ENCODE measurements at places on chromosomes 5 and 9.
A peak's percentile ranks its signal among the peaks of the same experiment; 100 is the strongest.

DNA sequence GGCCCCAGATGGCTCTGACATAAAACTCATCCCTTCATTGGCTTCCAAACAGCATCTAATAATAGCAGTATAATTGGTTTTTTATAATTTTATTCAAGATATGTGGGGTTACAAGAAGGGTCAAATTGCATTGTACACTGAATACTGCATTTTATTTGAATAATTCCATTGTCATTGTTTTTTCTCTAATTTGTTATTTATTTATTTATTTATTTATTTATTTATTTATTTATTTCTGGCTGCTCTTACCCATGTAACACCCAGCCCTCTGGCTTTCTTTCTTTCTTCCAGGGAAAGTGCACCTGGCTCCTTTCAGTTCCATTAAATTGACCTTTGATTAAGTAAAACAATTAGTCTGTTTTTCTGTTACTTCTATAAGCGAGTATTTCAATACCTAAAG lies 210.1 kb downstream of the CDH9 start:
- no peak for DNase-seq

- DNase-seq: peak; percentile 66
Measured at GRCh38 chr5:180026320-180026719, 45.2 kb downstream of the RNF130 start.

- peak; percentile 12 for DNase-seq
Measured at GRCh38 chr5:121870489-121870888, 18.8 kb downstream of the FTMT start.

GRCh38 chr9:88746743-88747398 lies 211.9 kb downstream of the NXNL2 start:
- no peak for DNase-seq

DNA sequence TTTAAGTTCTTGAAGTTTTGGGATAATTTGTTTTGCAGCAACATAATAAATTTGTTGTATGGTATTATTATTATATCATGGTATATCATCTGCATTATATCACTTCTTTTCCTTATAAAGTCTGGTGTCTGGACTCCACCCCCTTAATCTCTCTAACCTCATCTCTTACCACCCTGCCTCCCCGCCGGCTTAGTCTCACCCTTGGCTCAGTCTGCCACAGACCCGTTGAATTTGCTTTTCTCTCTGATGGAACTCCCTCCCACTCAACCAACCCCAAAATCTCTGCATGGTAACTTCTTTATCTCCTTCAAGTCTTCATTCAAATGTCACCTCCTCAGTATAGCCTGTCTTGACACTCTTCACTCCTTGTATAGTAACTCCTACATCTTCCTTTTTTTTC lies 29.6 kb upstream of the MATR3 start:
- no peak for DNase-seq

GRCh38 chr9:129675620-129676019 lies 10.2 kb downstream of the PRRX2 start:
- no peak for DNase-seq

- DNase-seq: peak; percentile 91
Measured at GRCh38 chr5:93425096-93425495, 155.9 kb downstream of the NR2F1-AS1 start.

- DNase-seq: no peak
Measured at GRCh38 chr9:83247732-83248131, 184.8 kb upstream of the RASEF start.

GRCh38 chr5:109953761-109954160 lies 264.0 kb downstream of the MAN2A1 start:
- DNase-seq: no peak

GRCh38 chr9:95762322-95762721 lies 113.2 kb upstream of the ERCC6L2 start:
- no peak for DNase-seq

GRCh38 chr9:98379572-98379971 lies 124.1 kb upstream of the TBC1D2 start:
- no peak for DNase-seq

DNA sequence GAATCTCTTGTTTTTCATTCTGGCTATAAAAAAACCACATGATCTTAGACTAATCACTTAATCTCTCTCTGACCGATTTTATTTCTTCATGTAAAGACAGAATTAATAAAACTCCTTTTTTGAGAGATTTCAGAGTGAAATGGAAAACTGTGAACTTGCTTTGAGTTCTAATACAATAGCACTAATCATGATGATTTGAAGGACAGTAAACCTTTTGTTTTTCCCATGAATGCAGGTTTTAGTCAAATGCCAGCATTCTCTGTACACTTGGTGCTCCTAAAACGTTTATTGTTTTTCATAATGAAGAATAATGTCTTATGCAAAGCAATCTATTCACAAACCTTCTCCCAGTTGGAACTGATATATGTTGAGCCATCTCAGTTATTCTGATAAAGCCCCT lies 86.8 kb downstream of the SLC24A2 start:
- no peak for DNase-seq

GRCh38 chr9:134420974-134421432 lies 94.7 kb downstream of the RXRA start:
- no peak for DNase-seq

GRCh38 chr5:170186856-170187255 lies 45.9 kb upstream of the C5orf58 start:
- no peak for DNase-seq

DNA sequence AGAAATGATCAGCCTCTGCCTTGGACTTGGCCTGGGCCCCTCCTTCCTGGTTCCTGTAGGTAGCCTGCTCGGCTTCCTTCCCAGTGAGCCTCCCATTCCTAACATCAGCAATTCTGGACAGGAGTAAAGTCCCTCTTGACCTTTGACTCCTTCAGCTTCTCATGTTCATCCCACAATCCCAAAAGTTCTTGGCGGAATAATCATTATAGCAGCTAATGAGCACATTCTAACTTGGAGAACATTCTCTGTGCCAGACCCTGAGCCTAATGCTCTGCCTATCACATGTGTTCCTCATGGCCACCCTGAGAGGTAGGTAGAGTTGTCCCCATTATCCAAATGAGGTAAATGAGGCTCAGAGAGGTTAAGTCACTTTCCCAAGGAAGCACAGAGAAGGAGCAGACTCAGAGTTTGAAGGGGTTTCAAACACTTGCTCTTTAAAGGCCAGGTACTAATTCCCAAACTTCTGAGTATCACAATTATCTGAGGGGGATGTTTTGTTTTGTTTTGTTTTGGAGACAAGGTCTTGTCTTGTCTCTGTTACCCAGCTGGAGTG lies 21.2 kb downstream of the SWI5 start:
- DNase-seq: no peak

GRCh38 chr9:133727876-133728441 lies 10.2 kb downstream of the SARDH start:
- DNase-seq: no peak

DNA sequence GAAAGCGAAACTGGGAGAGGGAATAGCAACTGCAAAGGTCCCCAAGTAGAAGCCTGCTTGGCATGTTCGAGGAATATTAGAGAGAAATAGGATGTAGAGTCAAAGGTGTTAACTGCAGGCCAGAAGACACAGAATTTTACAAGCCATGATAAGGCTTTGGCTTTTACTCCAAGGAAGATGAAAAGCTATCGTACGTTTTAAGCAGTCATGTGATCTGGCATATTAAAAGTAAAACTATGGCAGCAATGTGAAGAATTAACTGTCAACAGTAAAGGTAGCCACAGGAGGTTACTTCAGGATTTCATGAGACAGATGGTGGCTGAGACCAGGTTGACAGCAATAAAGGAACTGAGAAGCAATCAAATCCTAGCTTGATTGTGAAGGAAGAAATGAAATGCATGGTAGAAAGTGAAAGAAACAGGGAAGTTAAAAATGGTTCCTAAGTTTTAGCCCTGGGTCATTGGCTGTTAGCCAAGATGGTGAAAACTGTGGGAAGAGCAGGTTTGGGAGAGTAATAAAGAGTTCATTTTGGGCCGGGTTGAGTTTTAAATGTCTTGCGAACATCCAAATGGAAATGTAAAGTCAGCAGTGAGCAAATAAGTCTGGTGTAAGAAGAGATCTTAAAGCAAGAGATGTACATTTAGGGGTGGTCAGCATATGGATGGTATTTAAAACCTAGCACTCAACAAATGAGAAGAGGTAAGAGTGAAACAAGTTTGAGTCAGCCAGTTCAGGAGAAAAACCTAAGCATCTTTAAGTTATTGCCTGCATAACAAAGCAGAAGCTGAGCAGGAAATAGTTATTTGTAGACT lies 20.3 kb upstream of the TTC33 start:
- DNase-seq: no peak

- no peak for DNase-seq
Measured at GRCh38 chr9:72533322-72533721, 11.9 kb downstream of the TMC1 start.

GRCh38 chr5:80804332-80804731 lies 149.5 kb upstream of the DHFR start:
- no peak for DNase-seq

- no peak for DNase-seq
Measured at GRCh38 chr5:93245226-93245625, 335.8 kb downstream of the NR2F1-AS1 start.

- peak; percentile 65 for DNase-seq
Measured at GRCh38 chr5:78758169-78758839, 109.7 kb upstream of the LHFPL2 start.

- no peak for DNase-seq
Measured at GRCh38 chr9:114433086-114433485, 45.3 kb upstream of the AKNA start.

GRCh38 chr5:154676508-154676907 lies 78.7 kb upstream of the LARP1 start:
- DNase-seq: no peak

DNA sequence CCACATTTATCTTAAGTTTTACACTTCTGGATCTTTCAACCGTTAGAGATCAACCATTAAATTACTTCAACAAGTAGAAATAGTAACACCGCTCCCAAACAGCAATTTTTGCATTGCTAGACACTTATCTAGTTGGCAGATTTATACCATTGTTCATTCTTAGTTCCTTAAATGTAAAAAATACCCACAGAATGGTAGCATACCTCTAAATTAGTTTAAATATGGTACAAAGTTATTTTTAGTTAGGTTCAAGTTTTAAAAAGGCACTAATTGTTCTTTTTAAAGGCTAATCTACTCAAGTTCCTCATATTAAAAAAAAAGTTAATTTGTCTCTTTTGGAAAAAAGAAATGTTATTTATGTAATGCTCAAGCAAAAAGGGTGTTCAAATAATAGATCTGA lies 8.1 kb downstream of the PFDN1 start:
- no peak for DNase-seq

- DNase-seq: no peak
Measured at GRCh38 chr9:19229595-19230354, 718 bp upstream of the DENND4C start.

DNA sequence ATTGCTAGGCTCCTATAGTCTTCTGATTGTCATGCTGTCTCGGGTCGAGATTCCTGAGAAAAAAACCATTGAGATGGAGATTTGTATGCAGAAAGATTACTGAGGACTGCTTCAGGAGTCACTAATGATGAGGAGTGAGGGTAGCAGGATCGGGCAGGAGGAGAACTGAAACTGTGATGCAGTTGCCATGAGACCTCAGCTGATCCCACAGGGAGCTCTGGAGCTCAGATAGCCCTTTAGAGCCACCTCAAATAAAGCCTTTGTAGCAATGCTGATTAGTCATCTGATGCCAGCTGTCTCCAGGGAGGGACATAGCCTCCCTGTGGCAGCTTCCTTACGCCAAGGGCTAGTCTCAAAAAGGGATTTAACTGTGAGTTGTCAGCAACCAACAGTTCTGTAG lies 256.9 kb downstream of the DMAC1 start:
- DNase-seq: no peak

- peak; percentile 10 for DNase-seq
Measured at GRCh38 chr5:106862450-106863193, 808.1 kb downstream of the EFNA5 start.

DNA sequence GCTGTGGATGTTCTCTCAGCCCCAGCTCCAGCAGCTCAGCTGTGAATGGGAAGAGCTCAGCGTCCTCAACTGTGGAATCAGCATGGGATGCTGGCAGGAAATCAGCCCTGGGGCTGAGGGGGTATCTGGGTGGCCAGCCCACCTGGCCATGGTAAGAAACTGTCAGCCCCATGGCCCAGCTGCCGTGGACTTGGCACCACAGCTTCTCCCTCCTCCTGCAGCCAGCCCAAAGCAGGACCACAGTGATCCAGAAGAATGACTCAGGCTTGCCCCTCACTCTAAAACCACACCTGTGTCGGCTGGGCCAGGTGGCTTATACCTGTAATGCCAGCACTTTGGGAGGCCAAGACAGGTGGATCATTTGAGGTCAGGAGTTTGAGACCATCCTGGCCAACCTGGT lies 48.0 kb downstream of the SAR1B start:
- DNase-seq: no peak

- DNase-seq: no peak
Measured at GRCh38 chr9:82882748-82883147, 180.2 kb downstream of the RASEF start.

DNA sequence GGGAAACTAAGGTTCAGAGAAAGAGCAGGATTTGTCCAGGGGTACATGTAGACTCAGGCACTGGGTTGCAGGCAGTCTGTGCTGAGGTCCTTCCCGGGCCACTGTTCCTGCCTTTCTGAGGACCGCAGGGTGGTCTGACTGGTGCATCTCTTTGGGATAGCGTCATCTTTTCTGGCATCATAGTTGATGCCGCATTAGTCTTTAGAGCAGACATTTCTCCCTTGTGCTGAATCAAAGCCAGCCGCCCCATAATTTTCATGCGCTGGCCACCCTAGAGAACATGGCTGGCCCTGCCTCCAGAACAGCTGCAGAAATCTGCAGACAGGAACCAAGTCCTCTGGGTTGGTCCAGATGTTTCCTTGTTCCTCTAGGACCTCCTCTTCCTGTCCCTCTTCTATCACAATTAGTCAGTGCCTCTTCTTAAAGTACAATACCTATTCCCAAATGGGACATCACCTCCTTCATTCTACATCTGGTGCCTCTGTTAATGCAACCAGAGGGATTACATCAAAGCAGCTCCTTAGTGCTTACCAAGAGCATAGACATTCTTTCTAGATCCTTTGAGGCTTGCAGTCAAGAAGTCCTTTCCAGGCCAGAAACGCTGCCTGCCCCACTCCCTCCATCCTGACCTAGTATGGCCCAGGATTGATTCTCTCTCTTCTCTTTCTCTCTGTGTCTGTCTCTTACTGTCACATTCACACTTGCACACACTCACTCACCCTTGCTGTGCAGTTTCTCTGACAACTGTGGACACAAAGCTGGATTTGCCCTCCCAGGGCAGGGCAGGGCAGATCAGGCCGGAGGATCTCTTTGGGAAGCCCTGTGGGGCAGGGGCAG lies 42.0 kb upstream of the ORM1 start:
- DNase-seq: peak; percentile 77

- DNase-seq: peak; percentile 93
Measured at GRCh38 chr5:19928562-19929421, 59.2 kb downstream of the CDH18 start.

DNA sequence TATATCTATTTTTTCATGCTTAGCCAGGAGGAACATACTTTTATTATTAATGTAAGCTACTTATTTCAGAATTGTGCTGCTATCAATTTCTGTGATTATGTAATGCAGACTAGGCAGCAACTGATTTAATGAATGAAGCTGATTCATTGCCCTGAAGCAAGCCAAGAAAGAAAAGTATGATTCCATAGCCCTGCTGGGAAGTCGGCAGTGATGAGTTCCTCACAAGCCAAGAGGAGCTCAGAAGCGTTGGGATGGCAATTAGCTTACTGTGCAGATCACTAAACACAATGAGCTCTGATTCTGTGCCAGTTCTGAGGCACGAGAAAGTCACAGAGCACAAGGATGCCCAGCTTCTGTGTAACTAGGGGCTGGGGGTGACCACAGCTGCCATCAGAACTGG lies 254.3 kb upstream of the KLF9 start:
- peak; percentile 65 for DNase-seq

- DNase-seq: no peak
Measured at GRCh38 chr9:127904561-127905003, 5.2 kb upstream of the ST6GALNAC6 start.
